ENCODE measurements at places on chromosomes 7 and 10. TPM values are rescaled to one million over a fixed set of nuclear protein-coding genes. Genes with fewer than 3 reads are reported as not detected.

DNA sequence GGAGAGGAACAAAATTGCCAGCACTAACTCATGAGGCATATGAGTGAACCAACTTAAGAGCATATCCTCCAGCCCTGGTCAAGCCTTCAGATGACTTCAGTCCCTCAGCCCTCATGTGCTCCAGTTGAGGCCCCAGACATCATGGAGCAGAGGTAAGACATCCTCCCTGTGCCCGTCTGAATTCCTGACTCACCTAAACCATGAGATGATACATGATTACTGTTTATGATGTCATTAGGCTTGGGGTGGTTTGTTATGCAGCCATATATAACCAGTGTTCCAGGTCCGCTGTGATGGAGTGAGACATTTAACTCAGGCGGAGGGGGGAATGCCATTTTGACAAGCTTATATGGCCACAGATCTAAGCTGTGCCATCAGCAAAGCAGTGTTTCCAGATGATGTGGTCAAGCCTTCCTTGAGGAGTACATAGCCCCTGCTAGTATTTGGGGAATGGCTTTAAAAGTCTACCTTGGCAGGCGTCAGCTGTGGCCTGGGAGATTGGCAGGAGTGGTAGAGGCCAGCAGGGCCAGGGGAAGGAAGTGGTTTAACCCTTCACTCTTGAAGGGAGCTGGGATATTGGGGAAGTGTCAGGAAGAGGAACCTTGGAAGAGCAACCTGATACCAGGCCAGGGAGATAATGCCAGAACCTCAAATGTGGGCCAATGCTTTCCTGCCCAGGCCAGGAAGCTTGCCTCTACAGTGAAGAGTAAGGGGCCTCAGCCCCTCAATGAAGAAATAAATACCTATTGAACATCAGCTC, 343.0 kb upstream of the PODXL start:
- DNase-seq: no peak

DNA sequence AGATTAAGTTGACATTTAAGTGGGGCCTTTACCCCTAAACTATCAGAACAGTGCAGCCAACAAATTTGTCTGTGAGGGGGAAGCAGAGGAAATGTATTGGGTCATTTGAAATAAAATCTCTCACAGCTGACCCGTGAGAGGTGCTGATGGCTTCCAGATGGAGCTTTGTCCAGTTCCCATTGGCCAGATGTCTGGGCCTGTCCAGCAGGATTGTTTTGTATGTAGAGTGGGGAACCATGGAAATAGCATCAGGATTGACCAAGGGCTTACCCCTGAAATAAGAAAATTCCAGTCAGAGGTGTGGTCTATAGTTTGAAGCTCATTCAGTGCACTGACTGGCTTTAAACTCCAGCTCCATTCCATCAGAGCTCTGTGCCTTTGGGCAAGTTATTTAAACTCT, 50.6 kb downstream of the INHBA start:
- DNase-seq: no peak

DNA sequence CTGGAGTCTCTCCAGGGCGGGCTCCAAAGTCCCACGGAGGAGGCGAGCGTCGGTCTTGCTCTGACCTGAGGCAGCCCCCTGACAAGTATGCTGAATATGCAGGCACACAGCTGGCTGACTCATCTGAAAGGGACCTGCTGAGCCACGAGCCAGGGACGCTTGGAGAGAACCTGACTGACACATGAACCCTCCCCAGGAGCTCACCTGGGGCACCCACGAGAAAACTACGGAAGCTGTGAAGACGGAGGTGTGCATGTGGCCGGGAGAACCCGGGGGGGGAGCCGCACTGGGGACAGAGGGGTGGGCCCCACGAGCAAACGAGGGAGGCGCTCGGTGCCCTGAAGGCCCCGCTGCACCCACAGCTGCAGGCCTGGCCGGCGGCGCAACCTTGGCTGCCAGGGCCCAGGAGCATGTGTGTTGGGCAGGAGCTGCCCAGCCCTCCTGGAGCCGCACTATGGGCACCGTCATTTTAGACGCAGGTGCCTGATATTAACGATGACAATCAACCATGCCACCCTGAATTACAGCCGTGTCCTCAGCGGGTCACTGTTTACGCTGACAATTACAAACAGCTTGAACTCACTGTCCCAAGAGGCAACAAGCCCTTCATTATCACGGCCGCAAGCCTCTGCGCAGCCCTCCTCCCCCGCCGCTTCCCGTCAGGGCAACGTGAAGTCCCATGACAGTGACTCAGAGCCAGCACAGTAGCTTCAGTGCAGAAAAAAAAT, 64.7 kb downstream of the DIP2C start:
- no peak for DNase-seq

SFRP5 gene
- 1.8 TPM for total RNA-seq

SPDYE8 gene
- total RNA-seq: not detected

DNA sequence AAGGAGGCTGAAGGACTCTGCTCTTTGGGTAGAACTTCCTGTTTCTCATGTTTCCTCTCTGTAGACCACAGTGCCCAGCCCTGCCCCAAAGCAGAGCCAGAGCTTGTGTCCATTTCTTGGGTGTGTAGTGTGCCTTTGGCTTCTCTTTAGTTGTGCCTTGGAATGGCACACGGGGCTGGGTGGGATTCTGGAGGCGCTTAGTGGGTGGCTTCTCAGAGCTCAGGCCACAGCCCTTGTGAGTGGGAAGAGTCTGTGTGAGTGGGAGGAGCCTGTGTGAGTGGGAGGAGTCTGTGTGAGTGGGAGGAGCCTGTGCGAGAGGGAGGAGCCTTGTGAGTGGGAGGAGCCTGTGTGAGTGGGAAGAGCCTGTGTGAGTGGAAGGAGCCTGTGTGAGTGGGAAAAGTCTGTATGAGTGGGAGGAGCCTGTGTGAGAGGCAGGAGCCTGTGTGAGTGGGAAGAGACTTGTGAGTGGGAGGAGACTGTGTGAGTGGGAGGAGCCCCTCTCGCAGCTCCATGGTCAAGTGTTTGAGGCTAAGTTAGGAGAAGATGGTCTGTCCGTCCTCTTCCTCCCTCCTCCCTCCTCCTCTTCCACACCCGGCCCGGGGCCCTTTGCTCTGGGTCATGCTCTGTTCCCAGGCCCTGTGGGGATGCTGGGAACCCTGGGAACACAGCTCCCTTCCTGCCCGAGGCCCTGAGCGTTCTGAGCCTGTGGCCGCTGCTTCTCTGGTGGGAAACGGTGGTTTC, 153.0 kb downstream of the GRK5 start:
- no peak for DNase-seq

DNA sequence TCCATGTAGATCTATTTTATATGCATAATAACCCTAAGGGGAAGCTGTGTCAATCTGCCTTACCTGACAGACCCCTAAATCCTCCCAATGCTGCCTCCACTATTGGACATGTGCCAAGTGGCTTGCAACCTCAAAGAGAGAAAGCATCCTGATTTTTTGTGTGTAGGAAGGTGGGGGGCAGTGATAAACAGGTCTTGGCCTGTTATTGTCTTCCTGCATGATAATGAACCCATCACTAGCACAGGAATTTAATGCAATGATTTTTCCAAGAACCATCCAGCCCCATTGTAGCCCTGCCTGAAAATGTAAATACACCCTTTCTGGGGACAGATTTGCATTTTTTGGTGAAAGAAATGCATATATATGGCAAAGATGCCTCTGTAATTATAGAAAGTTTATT, 850.2 kb downstream of the LRMDA start:
- no peak for DNase-seq

ZNF239 gene
- 2.8 TPM for total RNA-seq

DNA sequence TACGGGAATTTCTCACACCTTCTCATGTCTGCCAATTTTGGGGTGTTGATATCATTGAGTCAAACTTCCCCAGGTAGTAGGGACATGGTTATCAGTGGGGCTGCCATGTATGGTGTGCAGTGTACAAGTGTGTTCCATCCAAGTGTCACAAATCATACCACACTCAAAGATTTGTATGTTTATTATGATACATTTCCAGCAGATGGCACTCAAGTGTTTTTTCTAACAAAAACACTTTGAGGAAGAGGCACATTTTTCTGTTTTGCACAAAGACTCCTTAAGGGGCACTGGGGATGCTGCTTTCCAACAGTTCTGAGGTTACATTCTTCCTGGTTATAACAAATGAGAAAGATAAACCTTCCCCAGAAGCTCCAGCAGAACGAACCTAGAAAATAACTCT, 414.5 kb downstream of the REEP3 start:
- DNase-seq: no peak

NT5C2 gene
- total RNA-seq: 114 TPM

DNA sequence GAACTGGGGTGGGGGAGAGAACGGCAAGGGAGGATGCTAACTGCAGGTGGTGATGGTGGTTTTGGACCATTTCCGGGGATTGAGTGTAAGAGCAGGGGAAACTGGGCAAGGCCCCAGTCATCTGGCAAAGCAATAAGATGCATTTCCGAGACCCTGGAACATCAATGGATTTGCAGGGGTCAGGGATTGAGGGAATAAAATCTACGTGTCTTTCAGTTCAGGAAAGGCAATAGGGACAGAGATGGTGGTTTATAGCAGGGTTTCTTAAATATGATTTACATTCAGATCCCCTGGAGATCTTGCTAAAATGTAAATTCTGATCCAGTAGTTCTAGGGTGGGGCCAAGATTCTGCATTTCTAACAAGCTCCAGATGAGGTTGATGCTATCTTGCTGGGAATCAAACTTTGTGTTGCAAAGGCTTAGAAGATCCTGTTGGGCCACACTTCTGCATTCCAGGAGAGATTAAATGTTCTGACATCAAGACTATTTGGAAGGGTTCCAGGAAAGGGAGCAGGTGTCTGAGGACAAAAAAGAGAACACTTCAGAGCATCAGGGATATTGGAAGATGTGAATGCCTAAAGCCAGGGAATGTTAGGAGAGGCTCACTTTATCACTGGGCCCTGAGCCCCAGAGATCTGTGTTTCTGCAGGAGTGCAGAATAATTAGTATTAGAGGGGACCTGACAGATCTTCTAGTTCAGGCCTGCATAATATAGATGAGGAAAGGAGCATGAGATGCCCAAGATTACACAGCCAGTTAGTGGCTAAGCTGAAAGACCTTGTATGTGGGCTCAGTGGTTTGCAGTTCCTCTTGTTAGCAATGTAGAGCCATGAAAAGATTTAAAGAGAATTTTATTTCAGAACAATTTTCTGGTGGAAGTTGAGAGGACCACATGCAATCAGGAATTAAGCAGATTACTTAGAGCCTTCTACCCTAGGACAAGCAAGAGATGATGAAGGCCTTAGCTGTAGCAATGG, 32.4 kb downstream of the BLNK start:
- DNase-seq: no peak

HTR5A gene
- total RNA-seq: not detected

OR13A1 gene
- total RNA-seq: not detected

All from thoracic aorta (tissue), 2 donors.